ENCODE measurements at places on chromosomes 4 and X.
A peak's percentile ranks its signal among the peaks of the same experiment; 100 is the strongest.

DNA sequence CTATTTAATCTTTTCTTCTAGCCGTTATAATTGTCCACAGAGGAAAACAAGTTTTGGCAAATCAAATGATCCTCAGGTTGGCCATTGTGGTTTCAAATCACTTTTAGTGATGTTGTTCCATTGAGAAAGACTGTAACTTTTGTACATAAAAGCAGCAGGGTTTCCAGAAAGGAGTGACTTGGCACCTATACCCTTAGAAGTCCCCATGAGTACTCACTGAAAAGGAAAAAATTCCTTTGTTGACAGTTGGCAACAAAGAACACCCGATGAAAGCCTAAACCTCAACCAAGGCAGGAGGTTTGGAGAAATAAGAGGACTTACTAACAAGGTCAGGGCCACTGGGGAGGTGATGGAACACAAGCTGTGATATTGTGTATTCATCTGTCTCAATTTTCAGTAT, 474.4 kb downstream of the RAPGEF2 start:
- DNase-seq: no peak

GRCh38 chr4:95909211-95909610, 69.3 kb downstream of the PDHA2 start:
- no peak for DNase-seq

DNA sequence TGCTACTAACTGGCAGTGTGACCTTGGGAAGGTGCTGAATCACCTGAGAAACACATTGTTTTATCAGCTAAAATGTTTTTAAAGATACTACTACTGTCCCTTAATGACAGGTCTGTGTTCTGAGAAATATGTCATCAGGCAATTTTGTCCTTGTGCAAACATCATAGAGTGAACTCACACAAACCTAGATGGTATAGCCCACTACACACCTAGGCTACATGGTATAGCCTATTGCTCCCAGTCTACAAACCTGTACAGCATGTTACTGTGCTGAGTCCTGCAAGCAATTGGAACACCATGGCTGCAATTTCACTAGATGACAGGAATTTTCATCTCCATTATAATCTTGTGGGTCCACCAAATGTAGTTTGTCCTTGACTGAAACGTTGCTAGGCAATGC, 101.3 kb upstream of the GUCY1A1 start:
- no peak for DNase-seq

GRCh38 chrX:109760922-109761250, 27.8 kb upstream of the ACSL4 start:
- DNase-seq: peak; percentile 61

- no peak for DNase-seq
Measured at GRCh38 chrX:103417933-103418332, 41.6 kb downstream of the BEX3 start.

DNA sequence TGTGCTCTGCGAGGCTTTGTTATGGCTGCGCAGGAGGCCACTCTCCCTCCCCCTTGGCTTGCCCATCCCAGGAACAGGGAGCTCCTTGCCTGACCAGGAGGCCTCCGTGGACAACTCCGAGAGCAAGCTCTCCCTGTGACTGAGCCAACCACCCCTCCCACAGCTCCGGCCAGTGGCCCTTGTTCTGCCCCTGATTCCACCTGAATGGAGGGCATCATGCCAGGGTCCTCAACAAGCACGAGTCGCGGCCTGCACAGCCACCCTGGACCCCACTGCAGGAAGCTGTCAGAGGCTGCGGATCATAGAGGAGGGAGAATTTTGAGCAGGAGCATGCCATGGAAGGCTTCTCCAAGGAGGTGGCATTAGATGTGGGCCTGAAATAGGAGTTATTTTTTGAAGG, 44.8 kb upstream of the GRPEL1 start:
- no peak for DNase-seq

GRCh38 chr4:28211676-28212470, 1351.2 kb downstream of the STIM2 start:
- DNase-seq: no peak

- DNase-seq: no peak
Measured at GRCh38 chrX:71017396-71017939, 50.7 kb downstream of the SNX12 start.

DNA sequence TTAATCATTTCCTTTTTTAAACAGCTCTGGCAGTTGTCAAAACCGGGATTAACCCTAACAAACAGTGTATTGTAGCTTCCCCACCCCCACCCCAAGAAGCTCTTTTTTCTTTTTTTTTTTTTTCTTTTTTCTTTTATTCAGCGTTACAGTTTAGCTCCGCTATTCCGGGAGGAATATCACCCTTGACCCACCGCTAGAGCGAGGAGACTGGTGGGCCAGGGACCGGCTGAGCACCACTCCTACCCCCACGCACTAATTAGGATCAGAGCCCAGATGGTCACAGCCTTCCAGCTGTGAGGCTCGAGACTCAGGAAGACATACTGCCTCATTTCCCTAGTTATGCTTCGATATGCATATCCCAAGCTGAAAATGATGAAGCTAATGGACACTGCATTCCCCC, 2.0 kb downstream of the PARM1 start:
- DNase-seq: no peak

GRCh38 chr4:7629501-7630254, 194.9 kb upstream of the PSAPL1 start:
- no peak for DNase-seq

DNA sequence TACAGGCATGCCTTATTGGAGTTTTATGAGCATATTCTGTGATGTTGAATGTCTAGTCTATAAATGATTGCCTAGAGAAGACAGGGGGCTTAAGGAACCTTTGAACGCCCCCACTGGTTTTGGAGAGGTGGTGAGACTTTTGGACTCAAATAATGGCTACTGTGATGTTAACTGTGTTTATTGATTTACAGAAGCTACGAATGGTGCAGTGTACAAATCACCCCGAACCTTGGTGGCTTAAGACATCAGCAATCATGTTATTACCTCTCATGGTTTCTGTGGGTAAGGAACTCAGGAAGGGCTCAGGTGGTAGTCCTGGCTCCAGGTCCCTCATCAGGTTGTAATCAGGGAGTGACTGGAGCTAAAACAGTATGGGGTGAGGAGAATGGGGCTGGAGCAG, 33.3 kb upstream of the APLN start:
- no peak for DNase-seq

GRCh38 chrX:1661922-1662221, 47.0 kb downstream of the ASMT start:
- DNase-seq: no peak

DNA sequence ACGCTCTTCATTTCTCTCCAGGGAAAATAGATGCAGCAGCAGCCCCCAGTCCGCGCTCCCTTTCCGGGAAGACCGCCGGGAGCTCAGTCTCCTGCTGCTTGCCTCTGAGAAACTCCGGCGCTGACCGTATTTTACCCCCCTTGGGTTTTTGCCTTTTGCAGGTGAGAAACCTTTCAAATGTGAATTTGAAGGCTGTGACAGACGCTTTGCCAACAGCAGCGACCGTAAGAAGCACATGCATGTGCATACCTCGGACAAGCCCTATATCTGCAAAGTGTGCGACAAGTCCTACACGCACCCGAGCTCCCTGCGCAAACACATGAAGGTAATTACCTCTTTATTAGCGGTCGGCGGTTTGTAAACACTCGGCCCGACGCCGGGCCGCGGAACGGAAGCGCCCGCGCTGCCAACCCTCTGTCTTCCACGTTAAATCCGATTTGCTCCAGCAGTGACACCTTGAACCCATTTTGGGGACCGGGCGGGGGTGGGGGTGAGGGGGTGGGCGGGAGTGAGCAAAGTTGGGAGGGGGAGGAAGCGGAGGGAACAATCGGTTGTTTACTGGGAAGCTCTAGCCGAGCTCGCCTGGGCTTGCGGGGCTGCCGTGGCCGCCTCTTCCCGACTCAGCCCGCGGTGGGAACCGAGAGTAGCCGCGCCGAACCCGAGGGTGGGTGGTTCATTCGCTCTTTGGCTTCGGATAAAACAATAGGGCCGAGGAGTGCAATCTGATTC, 3.0 kb downstream of the ZIC3 start:
- DNase-seq: no peak

All from erythroblast (primary cell).